ENCODE measurements at places on chromosomes 6 and 20.

- no peak for DNase-seq
Measured at GRCh38 chr6:156464100-156464878, 312.9 kb upstream of the ARID1B start.

DNA sequence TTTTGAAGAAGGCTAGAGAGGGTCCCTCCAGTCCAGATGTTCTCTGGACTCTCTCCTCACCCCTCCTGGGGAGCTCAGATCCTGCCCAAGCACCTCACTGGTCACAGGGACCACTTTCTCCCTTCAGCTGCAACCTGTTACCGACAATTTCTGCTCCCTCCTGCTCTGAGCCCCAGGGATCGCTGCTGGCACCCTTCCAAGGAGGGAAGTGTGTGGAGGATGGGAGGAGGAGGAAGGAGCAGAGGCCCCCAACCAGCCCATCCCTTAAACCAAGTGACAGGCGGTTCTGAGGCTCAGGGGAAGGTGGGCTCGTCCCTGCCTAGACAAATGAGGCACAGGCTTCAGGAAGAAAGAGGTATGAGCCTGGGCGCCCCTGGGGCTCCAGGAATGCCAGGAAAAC lies 13.9 kb downstream of the PMEPA1 start:
- DNase-seq, result no peak

- no peak for DNase-seq
Measured at GRCh38 chr20:21159658-21160380, 33.9 kb downstream of the KIZ start.

DNA sequence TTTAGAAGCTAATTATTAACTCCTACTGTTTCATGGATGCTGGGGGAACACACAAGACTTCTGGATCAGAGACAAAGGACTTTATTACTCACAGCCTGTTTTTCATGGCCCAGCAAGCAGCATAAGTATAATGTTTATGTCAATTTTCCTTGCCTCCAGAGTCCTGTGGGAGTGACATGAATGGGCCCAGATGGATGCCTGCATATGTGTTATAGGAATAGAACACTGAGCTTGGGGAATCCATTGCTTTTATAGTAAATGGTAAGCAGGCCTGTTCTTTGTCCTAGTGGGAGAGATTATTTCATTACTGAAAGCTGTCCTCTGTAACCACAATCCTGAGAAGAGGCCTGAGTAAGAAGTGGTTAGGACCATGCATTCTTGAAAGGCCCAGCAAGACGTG lies 25.6 kb downstream of the BLTP3A start:
- no peak for DNase-seq

DNA sequence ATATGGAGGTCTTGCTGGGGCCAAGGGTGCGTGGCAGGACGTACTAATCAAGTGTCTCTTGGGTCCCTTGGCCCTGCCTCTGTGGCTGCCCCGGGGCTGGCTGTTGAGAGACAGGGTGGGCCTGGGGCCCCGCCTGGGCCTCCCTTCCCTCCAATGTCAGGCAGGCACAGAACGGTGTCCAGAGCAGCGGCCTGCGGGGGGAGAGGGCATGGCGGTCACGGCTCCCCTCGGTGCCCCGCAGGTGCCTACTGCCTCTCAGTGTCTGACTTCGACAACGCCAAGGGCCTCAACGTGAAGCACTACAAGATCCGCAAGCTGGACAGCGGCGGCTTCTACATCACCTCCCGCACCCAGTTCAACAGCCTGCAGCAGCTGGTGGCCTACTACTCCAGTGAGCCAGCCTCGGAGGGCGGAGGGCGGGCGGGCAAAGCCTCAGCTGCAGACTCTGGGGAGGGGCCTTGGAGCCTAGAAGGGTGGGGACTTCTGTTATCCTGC lies 50.0 kb downstream of the SRC start:
- no peak for DNase-seq

- DNase-seq, result peak; percentile 48
Measured at GRCh38 chr20:21235484-21236445, 67.4 kb upstream of the XRN2 start.

DNA sequence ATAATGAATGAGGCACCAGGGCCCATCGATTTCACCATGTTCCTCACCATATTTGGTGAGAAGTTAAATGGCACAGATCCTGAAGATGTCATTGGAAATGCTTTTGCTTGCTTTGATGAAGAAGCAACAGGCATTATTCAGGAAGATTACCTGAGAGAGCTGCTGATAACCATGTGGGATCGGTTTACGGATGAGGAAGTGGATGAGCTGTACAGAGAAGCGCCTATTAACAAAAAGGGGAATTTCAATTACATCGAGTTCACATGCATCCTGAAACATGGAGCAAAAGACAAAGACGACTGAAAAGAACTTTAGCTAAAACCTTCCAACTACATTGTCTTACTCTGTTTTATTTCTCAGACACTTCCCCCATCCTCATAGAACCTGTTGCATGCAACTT lies 21.6 kb upstream of the ZBTB22 start:
- DNase-seq, result no peak

DNA sequence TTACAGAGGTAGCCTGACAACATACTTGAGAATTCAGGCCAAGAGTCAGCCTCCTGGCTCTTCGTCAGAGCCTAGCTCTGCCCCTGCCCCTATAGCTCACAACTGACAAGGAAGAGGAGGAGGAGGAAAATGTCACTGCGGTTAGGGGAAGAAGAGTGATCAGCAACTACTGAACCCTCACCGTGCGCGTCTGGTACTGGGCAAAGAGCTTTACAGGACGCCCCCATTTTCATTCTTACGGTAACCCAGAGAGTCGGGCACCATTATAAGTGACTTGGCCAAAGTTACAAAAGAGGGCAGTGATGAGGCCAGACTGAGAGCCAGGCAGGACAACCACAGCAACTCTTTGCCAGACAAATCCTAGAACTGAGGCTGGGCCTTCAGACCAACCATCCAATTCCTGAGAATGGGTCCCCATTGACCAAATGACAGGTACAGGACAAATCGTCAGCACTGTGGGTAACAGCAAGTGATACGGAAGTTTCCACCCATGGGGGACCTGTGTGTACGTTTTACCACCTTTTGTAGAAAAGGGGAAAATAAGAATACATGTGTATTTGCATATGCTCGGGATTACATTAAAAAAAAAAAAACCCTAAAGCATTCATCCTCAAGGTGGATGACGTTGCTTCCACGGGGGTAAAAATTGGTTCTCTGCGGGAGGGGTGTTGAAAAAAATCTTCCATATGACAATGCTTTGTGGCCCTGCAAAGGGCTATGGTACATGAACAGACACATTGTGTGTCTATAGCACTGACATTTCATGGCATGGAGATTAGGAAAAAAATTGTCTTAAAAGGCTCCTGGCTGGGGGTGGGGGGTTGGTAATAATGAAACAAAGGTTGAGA lies 118.0 kb downstream of the NFATC2 start:
- DNase-seq, result no peak

DNA sequence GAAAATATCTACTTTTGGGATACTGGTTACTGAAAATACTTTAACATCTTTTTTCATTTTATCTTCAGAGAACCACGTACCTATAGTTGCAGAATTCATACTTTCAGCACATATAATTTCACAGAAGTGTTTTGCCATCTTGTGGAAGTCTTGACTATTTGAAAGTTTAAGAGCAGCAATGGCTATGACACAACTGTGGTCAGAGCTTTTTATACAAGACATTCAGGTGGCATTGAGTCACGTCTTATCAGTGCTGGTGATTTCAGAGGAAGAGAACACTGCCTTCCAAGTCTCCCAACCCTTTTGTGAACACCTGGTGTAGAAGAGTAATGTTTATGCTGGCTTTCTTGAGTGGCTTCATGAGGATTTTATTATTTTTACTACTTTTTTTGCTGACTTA lies 171.6 kb downstream of the ARID1B start:
- no peak for DNase-seq

GRCh38 chr6:75183099-75183541 lies 22.7 kb downstream of the COL12A1 start:
- DNase-seq, result no peak

- DNase-seq, result no peak
Measured at GRCh38 chr6:41734666-41735426, 562 bp downstream of the TFEB start.

- no peak for DNase-seq
Measured at GRCh38 chr6:5517796-5518195, 256.5 kb downstream of the FARS2 start.

DNA sequence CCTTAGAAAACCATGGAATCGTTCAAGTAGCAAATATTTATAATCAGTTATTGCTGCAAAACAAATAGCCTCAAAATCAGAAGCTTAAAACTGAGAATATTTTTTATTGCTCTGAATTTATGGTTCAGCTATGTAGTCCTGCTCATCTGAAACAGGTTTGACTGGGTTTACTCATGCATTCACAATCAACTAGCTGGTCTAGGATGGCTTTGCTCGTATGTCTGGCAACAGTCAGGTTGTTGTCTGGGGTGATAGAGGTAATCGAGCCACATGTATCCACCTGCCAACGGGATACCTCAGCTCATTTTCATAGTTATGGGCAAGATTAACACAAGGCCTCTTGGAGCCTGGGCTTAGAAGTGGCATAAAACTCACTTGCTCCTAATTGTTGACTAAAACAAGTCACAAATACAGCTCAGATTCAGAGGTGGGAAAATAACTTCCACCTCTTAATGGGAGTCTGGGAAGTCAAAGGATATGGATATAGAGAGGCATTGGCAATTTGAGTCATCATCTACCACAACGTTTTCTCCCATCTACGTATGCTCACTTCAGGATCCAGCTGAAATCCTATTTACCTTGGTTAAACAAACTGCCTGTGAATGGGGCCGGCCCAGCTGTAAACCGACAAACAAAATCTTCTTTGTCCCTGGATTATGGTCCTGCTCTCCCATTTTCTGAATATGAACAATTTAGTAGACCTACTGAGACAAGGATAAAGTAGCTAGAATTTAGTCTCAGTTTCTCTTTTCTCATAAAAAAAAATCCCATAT lies 54.5 kb upstream of the TENT5A start:
- DNase-seq, result no peak

DNA sequence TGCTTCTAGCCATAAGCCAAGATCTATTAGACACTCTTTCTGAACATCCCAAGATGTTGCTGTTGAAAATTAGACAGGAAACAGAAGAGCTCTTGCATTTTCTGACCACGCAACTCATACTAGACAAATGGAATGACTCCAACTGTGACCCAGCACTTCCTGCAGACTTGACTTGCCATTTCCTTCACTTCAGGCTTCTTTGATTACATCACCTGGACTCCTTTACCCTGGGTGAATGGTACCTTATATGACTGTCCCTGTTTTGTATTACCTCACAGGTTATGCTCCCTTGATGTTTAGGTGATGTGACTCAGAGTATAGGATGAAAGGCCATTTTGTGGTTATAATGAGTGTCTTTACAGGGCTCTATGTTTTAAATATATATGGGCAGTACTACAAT lies 236.1 kb downstream of the BMP2 start:
- DNase-seq, result no peak

DNA sequence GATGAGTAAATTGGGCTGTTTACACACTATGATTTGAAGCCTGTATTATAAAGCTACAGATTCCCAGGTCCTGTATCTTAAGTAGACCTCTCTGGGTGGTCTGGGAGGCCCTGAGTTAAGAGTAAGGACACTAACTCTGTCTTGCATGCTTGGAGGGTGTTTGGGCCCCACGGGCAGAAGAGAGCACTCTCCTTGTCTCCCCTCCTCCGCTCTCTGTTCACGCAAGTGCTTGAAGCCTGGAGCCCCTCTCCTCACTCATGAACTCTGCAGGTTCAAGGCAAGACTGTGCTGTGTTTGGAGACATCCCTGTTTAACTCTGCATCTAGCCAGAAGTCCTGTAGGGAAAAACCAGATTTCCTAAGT lies 154.0 kb downstream of the ZDHHC14 start:
- DNase-seq, result no peak

DNA sequence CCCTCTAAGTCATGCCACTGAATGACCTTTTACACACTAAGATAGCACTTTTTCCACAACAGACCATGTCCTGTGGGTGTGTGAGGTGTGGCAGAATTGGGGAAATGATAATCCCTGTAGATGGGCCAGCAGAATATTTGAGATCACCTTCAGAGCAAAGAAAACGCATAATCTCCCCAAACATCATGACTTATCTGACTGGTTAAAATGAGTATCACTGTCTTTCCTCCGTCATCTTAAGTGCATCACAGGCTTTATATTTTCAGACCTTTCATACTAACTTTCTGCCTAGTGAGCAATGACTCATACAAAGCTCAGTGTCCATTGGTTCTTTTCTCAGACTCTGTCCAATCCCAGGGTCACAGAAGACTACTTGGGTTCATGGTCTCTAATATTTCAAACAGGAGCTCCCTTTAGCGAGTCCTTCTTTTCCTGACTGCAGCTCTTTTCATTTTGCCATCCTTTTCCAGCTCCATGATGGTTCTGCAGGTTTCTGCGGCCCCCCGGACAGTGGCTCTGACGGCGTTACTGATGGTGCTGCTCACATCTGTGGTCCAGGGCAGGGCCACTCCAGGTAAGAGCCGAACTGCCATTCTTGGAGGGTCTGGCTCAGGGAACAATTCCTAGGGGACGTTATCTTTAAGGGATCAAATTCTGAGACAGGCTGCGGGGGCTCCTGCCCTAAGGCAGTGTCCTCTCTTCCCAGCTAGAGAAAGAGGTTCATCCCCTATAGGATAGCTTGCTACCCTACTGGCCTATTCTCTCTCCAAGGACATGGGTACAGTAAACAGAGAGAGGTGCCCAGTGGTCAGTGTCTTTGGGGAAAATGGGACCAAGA lies at the start of gene HLA-DPB1:
Gene HLA-DPB1, plus strand, starts transcription at position 423 of the 838 bp plus-strand sequence. Its CDS starts 52 bp downstream, at position 475.
- DNase-seq, result peak; percentile 60

- DNase-seq, result peak; percentile 27
Measured at GRCh38 chr20:41617059-41617901, 897 bp downstream of the CHD6 start.

GRCh38 chr6:142797159-142797558 lies 147.8 kb downstream of the HIVEP2 start:
- no peak for DNase-seq

- DNase-seq, result no peak
Measured at GRCh38 chr6:56310241-56310640, 62.9 kb upstream of the COL21A1 start.

DNA sequence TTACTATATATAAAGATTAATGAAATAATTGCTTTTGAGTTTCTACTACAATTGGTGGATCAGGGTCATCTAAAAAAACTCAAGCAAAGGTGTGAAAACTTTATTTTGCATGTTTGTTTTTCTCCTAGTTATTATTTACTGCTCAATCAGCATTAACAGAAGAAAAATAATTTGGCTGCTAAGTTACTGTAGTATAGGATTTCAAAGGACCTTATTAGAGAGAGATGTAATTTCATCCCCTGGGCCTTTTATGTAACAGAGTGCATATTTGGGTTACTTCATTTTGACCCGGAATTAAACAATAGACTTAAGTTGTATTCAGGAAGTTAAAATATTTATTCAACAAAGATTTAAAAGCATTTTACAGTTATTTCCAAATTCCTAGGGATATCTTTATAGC lies 49.8 kb downstream of the EYA4 start:
- no peak for DNase-seq

- no peak for DNase-seq
Measured at GRCh38 chr6:84597238-84597875, 167.0 kb downstream of the TBX18 start.

GRCh38 chr6:7341989-7342742 lies 29.2 kb upstream of the SSR1 start:
- no peak for DNase-seq

- no peak for DNase-seq
Measured at GRCh38 chr20:6685626-6686025, 81.9 kb upstream of the BMP2 start.

- DNase-seq, result no peak
Measured at GRCh38 chr20:3146732-3147341, 12.8 kb downstream of the FASTKD5 start.
